ENCODE measurements at places on chromosomes 4 and X.

DNA sequence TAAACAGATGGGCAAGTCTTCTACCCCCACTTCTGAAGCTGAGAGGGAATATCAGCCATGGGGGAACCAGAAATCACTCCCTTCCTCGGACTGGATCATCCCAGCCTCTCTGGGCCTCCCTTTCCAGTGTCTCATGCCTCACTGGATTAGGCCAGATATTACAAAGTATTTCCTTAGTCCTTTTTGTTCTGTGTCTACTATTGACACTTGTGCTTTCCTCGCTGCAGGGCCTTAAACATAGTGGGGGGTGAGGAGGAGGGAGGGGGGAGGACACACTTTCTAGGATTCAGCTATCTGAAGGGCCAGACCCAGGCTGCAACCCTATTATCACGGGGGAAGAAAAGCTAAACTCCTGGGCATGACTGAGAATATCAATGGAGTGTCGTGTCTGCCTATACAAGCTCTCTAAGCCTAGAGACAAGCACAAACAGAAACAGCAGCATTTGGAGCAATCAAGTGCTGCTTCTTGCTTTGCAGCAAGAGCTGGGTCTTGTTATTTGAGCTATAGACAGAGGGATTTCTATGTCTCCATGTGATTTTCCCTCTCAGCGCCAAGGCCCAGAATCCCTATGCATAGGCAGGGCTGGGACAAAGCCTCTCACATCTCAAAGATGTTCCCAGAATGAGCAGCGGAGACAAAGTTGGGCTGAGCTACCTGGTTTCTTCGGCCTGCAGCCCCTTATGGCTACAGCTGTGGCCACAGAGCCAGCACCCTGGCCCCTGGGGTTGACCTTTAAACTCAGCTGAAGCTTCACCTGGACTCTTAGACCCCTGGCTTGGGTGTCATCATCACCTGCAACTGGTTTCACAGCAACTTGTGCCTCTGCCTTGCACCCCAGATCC lies 20.2 kb downstream of the PJA1 start:
- no peak for DNase-seq

- no peak for DNase-seq
These were observed 16.1 kb downstream of the CPEB2 start for GRCh38 chr4:15018361-15018760.

DNA sequence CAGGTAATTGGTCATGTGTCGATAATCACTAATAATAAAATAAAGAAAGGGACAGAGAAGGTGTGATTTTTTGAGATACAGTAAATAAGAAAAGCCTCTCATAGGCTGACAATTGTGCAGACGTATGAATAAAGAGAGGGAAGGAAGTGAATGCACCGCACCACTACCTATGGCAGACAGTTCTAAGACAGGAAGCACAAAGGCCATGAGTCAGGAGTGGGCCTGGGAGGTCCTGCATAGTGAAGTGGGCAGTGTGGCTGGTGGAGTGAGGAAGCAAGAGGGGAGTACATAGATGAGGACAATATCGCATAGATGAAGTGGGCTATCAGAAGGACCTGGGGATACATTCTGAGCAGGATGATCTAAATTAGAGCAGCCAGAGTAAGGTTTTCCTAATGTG lies 75.6 kb downstream of the BMP3 start:
- DNase-seq, result no peak

- DNase-seq, result no peak
These were observed 140.0 kb upstream of the BCOR start for GRCh38 chrX:40237731-40238178.

- DNase-seq, result no peak
These were observed 654.7 kb upstream of the IGFBP7 start for GRCh38 chr4:57764856-57765255.

DNA sequence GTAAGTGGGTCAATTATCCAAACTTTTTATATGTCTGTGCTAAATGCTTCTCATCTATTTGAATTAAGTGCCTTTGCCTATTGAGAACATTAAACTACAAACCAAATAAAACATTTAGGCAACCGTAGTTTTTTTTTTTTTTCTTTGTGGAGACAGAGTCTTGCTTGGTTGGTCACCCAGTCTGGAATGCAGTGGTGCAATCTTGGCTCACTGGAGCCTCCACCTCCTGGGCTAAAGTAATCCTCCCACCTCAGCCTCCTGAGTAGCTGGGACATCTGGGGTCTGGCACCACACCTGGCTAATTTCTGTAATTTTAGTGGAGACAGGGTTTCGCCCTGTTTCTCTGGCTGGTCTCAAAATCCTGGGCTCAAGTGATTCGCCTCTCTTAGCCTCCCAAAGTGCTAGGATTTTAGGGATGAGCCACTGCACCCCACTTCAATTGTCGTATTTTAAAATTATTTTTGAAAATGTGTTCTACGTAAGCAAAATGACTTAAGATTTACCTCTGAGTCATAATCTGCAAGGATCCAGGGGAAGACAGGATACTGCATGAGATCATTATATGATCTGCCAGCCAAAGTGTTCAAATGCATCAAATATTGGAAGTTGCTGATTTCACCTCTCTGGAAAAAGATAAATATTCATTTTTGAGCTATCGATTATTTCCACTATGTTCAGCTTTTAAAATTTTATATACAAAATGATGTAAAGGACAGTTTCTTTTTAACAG lies 125.6 kb downstream of the CDS1 start:
- DNase-seq, result no peak

- no peak for DNase-seq
These were observed 161.7 kb downstream of the AFAP1 start for GRCh38 chr4:7777871-7778509.

Data from NK-92 treated with Interleukin-12 subunit alpha and Interleukin-12 subunit beta, amount 100 ng/mL, for 24 hours (cell line).